Cortex of kidney (tissue), 1 donor: ENCODE measurements at places on chromosomes 6 and 20.

DNA sequence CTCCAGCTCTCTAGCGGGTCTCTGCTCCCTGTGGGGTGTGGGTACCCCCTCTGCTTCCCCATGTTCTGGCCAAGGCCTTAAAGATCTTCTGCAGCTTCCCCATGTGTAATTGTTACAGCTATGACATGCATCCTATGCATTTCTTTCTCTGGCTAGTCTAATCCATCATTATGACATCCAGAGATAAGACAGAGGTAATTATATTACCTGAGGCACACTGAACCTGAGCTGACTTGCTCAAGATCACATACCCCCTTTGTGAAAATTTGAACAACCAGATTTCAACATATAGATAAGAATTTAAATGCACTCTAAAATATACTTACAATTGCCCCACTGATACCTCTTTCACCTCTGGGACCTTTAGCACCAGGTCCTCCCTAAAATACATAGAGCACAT, 102.4 kb downstream of the COL12A1 start:
- no peak for DNase-seq

GRCh38 chr20:12016291-12016690, 98.6 kb downstream of the BTBD3 start:
- DNase-seq = no peak

DNA sequence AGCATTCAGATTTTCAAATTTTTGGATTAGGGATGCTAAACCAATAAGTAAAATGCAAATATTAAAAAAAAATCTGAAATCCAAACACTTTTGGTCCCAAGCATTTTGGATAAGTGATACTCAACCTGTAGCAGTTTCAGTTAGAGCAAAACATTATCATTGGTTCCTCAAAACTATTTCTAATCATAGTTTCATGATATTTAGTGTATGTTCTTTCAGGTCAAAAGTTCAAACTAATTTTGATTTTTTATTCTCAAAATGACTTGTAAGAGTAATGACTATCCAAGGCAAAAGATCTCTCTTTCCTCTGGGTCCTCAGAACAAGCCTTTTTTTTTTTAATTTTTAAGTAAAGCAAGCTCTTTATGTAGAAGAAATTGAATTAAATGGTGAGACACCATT, 64.0 kb upstream of the TFB1M start:
- no peak for DNase-seq

GRCh38 chr6:36719126-36719525, 21.5 kb downstream of the RAB44 start:
- no peak for DNase-seq

- no peak for DNase-seq
Measured at GRCh38 chr6:15792842-15793241, 130.0 kb upstream of the DTNBP1 start.

GRCh38 chr6:155117256-155117655, 122.1 kb downstream of the TIAM2 start:
- DNase-seq = no peak

DNA sequence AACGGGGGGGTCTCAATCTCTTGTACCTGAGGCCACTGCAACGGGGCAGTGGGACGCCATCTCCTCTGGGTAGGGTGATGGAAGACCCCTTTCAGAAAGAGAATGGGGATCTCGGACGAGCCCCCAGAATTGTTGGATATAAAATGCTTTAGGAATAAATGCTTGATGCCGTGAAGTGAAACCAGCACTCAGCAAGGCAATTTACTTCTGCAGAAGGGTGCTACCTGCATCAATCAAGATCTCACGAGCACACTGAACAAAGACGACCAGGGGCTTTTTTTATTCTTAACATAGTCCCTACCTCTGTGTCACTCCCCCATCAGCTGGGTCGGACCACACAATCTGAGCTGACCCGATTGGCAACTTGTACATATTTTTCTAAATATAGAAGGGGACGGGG, 203.6 kb upstream of the TBX18 start:
- DNase-seq = no peak

DNA sequence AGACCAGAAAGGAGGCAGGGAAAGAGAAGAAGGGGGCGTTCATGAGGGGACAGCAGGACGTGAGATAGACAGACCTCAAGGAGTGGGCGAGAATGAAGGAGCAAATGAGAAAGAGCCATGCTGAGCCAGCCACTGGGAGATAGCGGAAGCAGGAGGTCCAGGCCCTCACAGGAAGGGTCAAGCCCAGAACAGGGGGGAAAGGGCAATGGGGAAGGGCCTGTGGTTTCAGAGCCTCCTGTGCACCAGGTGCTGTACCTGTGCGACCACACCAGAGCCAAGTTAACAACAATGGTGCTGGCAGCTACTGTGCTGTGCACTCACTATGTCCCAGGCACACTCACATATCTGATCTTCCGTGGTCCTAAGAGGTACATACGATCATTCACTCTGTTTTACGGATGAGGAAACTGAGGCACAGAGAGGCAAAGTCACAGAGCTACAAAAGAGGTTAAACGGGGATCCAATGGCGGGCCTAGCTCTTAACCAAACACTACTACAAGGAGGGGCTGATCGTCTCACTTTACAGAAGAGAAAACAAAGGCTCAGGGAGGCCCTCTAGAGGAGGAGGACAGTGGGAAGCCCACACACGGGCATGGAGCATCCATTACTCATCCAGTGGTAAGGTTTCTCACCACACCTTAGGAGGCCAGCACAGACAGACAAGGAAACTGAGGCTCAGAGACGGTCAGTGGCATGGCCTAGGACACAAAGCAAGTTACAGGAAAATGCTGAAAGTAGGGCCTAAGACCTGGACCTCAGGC, 129.1 kb downstream of the PREX1 start:
- no peak for DNase-seq

- DNase-seq = no peak
Measured at GRCh38 chr6:48889429-48889828, 573.6 kb downstream of the MMUT start.

- DNase-seq = no peak
Measured at GRCh38 chr6:10465629-10466499, 51.0 kb upstream of the TFAP2A start.

GRCh38 chr6:43667245-43668150, 20.1 kb downstream of the MRPS18A start:
- no peak for DNase-seq

GRCh38 chr6:56837322-56837894, 117.5 kb upstream of the BEND6 start:
- DNase-seq = no peak

DNA sequence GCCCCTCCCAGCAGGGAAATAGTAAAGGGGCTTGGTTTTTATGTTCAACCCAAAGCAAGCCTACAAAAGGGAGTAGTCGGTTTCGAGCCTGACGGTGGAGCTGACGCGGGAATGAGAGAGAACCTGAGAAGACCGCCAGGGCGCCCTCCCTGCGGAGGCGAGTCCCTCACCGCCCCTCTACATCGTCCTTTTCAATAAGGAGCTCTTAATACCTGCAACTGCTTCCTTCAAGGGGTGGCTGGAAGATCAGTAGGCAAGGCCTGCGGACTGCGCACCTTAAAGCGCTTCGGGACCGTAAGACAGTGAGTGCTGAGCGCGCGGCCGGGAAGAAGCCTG, 709 bp upstream of the ZNF76 start:
- no peak for DNase-seq

DNA sequence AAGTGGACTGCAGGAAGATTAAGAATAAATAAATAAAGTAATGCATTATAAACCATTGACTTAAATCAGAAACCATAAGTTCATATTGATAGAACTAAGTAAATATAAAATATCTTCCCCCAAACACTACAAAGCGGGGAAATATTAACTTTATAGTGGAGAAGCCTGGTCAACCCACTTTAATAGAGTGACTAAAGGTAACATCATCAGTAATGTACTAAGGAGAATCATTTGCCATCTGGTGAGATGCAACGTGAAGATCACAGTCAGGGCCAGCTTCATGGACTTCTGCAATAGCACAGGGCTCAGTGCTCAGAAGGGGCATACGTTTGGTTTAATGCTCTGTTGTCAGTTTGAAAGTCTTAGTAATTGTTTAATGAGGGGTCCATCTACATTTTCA, 58.8 kb upstream of the CD83 start:
- no peak for DNase-seq
